ENCODE measurements at places on chromosomes 1 and 21.

GRCh38 chr1:80064524-80064923 is 1058.0 kb upstream of the ADGRL4 start:
- DNase-seq = no peak

GRCh38 chr1:179353546-179353945 is 12.2 kb upstream of the AXDND1 start:
- DNase-seq = no peak

- DNase-seq = no peak
Observed at GRCh38 chr1:35762141-35762540, 7.6 kb downstream of the CLSPN start.

DNA sequence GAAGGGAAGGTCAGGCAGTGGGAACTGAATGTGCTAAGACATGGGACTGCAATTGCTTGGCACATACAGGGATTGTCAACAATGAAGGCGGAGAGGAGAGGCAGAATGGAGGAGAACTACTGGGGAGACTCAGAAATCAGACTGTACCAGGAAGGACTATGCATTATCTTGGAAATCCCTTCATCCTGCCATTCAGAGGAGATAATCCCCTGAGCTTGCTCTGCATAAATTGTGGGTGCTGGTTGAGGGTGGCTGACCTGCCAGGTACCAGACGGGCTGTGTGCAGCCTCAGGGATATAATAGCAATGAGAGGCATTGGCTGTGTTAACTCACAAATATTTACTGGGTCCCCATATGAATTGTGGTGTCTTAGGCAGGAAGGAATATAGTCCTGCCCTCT is 5.0 kb upstream of the TRABD2B start:
- no peak for DNase-seq

- DNase-seq = no peak
Observed at GRCh38 chr21:36615274-36615964, 83.5 kb upstream of the SIM2 start.

- DNase-seq = no peak
Observed at GRCh38 chr1:58200437-58200836, 346.1 kb downstream of the OMA1 start.

DNA sequence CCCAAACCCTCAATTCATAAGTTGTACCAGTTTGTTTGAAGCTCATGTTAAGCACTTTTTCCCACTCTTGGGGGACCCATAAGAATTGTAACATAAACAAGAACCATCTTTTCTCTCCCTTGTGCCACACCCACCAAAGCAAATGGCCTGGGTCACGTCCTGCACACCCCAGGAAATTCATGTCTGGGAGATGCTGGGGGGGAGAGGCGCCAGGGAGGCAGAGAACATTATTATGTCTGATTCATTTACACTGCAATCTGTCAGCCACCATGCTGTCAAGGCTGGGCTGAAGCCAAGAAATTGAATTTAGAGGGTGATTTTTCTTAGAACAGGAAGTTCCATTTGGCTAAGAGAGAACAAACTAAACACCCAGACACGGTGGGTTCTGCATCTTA is 37.2 kb upstream of the IPO9 start:
- no peak for DNase-seq

DNA sequence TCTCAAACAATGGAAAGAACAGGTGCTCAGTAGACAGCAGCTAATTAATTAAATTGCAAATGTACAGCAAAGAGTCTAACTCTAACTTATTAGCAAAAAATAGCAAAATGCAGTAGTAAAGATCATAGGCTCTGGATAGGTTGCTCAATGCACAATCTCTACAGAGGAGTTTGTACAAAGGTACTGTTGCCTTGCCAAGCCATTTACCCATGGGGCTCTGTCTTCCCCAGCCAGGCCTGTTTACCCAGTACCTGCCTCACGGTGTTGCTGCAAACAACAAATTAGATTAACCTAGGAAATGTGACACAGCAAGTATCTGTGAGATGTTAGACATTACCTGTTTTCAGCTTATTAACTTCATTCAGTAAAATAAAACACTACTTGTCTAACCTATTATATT is 222.0 kb downstream of the DENND1B start:
- DNase-seq = no peak

- peak; percentile 13 for DNase-seq
Observed at GRCh38 chr1:227899141-227899819, 48.5 kb downstream of the WNT9A start.

DNA sequence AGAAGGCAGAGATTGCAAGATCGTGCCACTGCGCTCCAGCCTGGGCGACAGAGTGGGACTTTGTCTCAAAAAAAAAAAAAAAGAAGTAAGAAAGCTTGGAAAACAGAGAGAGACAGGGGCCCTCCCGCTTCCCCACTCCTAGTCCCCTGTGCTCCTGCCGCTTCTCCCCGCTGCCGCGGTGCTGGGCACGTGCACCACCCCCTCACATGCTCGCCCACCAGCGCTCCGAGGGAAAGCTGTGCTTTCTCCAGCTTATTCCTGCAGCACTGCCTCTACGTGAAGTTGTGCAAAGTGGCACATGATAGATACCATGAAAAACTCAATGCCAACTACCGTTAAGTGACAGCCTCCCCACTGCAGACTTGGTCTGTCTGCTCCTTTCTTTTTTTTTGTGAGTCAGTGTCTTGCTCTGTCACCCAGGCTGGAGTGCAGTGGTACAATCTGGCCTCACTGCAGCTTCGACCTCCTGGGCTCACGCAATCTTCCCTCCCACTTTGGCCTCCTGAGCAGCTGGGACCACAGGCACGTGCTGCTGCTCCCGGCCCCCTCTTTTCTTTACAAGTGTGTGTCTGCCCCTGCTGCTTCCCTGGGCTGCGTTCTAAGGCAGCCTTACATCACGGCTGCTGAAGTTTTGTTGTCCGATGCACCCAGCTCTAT is 15.4 kb downstream of the SLX9 start:
- DNase-seq = peak; percentile 59

GRCh38 chr1:107141491-107142126 is 770 bp downstream of the NTNG1 start:
- DNase-seq = no peak

- no peak for DNase-seq
Observed at GRCh38 chr1:171366085-171366484, 52.1 kb downstream of the FMO4 start.

DNA sequence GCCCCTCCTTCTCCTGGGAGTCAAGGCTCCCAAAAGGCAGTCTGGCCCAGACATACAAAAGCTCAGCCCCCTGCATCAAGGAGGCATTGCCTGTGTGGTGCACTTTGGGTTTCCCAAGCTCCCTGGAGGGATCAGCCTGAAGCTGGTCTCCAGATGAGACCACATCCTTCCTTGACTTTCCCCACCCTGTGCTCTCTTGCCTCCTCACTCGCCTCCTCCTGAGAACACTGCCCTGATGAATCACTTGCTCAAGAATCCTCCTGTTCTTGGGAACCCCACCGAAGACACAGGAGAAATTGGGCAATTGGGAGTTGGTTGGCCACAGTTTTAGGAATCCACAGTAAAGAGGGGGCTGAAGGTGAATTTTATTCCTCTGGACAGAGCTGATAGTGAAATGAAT is 34.8 kb upstream of the LYST start:
- DNase-seq = no peak

DNA sequence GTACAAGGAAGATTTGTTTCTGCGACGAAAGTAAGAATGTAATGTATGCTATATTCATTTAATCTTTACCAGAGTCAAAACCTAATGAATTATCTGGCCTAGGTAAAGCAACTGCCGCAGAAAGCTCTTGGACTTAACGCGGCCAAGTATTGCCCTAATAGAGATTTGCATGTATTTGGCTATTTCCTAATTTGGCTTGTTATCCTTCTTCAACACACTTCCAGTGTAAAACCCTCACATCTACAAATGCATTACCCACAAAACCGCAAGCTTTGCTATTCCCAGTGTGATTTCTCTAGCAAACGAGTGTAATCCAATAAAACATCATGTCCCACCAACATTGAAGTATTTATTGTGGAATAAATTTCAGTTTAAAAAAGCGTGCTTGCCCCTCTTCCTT is 123.8 kb upstream of the LMO4 start:
- DNase-seq = no peak

- DNase-seq = no peak
Observed at GRCh38 chr1:202858789-202859414, 30.0 kb downstream of the RABIF start.

DNA sequence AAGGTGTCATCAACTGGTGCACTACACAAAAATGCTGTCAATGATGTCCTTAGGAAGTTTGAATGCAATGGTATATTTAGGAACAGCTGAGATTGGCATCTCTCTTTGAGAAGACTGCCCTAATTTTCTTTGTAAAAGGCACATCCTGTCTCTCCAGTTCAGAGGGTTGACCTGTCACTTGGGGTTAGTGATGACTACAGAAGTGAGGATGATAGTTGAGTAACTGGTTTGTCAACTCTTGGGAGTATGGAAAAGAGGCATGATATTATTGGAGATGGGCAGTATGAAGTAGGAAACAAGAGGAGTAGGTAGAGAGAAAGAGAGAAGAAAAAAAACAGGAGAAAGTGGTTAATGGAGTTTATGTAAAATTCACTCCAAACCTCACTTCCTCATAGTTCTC is 40.4 kb upstream of the PIGC start:
- no peak for DNase-seq

GRCh38 chr1:187054862-187055757 is 226.4 kb downstream of the PLA2G4A start:
- DNase-seq = no peak

GRCh38 chr1:62508187-62508758 is 71.4 kb downstream of the USP1 start:
- no peak for DNase-seq

GRCh38 chr1:224565186-224565585 is 50.9 kb upstream of the CNIH3 start:
- no peak for DNase-seq

DNA sequence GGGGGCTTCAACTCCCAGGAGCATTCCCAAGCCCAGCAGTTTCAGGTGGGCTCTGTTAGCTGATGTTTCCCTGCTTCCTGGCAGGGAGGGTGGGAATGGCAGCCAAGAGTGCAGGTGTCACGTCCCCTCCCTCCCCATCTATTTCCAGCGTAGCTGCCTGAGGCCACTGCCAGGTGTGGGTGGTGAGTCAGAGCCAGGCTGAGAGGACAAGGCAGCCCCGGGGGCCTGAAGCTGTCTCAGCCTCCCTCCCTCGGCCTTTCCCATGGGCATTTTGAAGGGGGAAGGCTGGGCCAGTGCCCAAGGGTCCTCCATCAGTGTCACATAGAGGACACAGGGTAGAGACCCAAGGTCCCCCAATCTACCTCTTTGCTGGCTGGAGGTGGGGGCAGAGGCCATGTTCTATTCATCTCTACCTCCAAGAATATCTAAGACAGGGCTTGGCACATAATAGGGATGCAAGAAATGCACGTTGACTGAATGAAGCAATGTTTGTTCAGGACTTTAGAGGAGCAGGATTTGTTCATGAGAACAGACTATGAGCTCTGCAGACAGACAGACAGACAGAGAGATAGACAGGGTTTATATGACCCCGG is 34.4 kb upstream of the ID3 start:
- DNase-seq = no peak

DNA sequence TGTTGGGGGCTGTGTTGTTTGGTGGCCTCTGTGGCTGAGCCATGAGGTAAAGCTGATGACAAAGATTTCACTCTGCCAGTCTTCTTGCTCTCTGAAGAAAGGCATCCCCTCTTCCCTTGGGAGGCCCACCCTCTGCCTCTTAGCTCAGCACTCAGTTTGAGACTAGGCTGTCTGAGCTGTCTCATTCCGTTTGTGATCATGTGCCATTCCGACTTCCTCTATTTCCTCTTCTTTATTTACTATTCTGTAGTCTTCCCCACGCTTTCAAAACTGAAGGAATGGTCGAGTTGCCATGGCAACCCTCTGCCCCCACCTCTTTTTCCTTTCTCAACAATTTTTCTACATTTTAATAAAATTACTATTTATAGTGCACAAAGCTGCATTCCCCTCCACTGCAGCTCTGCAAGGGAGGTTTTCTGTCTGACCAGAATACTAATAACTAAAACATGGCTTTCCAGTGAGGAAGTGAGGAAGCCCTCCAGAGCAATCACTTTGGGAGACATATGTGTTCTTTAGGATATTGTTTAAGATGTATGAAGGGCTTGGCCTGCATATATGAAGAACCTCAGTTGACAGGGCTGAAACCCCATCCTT is 30.8 kb downstream of the KCNA3 start:
- DNase-seq = no peak

DNA sequence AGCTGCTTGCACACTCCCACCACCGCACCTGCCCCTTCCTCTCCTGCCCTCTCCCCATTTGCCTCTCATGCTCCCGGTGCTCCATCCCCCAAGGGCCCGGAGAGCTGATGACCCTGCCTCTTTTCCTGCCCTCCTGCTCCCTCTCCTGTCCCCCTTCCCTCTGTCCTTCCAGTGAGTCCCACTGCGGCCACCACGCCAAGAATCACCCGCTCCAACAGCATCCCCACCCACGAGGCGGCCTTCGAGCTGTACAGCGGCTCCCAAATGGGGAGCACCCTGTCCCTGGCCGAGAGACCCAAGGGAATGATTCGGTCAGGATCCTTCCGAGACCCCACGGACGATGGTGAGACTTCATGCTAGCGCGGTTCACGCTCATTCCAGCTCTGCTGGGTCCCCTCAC is 40.7 kb upstream of the IPO9 start:
- no peak for DNase-seq

GRCh38 chr21:21713651-21714180 is 715.5 kb downstream of the NCAM2 start:
- no peak for DNase-seq

DNA sequence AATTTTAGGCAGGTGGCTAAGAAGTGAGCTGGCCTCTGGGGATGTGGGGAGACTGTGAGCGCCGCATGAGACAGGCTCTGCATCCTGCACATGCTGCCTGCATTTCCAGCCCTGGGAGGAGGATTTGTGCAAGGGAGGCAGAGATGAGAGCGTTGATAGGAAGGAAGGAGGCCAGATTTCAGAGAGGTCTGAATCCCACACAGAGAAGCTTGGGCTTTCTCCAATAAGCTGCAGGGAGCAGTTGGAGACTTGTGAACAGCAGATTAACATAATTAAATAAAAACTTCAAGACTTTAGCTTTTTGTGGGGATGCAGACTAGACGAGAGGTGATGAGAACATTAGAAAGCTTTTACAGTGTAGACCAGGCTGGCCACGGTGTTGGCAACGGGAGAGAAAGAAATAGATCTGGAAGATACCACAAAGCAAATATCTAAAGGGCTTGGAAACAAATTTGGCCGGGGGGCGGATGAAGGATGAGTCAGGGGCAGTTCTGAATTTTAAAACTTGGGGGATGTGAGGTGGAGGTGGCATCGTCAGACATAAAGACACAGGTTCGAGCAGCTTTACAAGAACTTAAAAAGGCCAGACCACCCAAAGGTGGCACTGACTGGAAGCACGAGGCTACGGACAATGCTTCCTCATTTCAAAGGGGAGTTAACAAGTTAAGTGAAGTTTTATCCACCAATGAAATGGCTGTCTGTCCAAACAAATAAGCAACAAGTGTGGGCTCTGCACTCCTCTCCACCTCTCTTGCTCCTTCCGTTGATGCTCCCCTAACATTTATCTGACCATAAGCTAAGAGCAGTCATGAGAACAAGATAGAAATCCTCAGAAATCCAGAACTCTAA is 57.0 kb downstream of the HIVEP3 start:
- no peak for DNase-seq

Measured in glutamatergic neuron (in vitro differentiated cells).